NCI-H1105 (cell line): ENCODE measurements at places on chromosomes 12 and 14.
A peak's percentile ranks its signal among the peaks of the same experiment; 100 is the strongest.

GRCh38 chr14:104115691-104116287 lies 22.6 kb upstream of the KIF26A start:
- no peak for DNase-seq

DNA sequence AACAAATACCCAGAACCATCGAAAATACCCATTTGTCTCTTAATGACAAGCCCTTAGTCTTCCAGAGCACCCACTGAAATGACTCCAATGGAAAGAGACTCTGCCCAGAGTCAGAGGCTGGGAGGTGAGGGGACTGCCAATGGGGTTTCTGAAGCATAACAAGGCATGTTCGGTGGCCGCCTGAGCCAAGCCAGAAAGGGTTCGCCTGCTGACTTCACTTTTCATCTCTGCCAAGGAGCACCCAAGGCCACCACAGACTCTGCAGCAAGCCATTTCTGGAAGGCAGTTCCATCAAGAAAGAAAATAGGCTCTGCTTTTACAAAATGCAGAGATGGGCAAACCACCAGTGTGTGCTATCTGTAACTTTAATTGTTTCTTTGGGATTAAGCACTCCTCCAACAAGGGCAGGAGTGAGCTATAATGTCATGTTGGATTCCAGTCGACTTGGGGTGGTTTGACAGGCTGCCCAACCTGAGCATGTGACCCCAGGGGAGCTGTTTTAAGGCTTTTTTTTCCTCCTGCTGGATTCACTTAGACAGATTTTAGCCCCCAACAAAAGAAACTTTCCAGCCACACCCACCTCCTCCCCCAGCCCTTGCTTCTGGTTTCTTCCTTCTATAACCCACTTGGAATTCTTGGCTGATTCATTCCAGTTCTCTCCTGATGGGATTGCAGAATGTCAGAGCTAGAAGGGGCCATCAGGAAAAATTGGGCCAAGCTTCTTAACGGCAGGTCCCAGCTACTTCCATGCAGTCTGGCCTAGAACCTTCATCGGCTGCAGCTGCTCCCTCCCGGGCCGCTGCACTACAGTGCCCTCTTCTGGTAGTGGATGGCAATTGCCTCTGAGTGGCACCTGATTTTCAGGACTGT lies 24.1 kb downstream of the CKAP4 start:
- DNase-seq: peak; percentile 48

DNA sequence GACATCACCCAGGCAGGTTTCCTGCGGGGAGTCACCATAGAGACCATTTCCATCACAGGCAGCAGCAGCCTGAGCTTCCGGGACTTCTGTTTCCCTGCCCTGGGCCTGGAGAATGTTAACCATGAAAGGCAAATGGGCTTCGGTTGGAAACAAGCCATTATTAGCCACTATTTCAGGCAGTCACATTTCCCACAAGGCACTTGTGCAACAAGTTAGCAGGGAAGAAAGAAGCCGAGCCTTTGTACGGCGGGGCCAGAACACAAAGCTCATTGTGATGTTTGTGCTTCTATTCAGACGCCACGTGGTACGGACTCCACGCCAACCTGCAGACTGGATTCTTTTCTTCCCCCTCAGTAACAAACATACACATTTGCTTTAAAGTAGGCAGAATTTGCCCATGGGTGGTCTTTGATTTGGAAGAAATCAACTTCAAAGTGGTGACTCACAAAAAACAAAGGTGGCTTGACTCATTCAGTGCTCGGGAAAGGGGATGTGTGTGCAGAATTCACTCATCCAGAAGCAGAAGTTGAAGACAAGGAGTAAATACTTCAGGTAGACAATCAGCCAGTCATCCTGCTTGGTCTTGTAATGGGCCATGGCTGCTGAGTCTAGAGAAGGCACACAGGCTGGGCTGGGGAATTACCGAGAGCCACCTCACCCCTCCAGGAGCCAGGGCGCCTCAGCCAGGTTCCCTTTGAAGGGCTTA lies 154.2 kb upstream of the PRMT8 start:
- DNase-seq: no peak

GRCh38 chr14:97978341-97978740 lies 1181.2 kb downstream of the VRK1 start:
- peak; percentile 88 for DNase-seq

DNA sequence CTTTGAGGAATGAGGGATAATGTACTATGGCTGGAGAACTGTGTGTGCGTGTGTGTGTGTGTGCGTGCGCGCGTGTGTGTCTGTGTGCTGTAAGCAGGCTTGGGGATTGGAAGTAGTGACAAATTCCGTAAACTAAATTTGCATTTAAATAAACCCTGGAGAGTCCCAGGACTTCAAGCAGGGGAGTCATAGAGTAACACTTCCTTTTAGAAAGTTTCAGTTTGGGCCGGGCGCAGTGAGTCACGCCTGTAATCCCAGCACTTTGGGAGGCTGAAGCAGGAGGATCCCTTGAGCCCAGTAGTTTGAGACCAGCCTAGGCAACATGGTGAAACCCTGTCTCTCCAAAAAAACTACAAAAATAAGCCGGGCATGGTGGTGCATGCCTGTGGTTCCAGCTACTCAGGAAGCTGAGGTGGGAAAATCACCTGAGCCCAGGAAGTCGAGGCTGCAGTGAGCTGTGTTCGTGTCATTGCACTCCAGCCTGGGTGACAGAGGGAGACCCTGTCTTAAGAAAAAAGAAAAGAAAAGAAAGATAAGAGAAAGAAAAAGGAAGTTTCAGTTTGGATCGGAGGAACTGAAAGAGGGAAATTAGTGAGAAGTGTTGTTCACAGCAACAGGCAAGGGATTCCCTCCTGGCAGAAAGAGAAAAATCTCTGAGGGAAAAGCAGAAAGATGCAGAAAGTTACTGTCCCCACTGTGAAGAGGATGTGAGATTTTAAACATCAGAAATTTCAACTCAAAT lies 222.7 kb upstream of the SOX5 start:
- DNase-seq: no peak

DNA sequence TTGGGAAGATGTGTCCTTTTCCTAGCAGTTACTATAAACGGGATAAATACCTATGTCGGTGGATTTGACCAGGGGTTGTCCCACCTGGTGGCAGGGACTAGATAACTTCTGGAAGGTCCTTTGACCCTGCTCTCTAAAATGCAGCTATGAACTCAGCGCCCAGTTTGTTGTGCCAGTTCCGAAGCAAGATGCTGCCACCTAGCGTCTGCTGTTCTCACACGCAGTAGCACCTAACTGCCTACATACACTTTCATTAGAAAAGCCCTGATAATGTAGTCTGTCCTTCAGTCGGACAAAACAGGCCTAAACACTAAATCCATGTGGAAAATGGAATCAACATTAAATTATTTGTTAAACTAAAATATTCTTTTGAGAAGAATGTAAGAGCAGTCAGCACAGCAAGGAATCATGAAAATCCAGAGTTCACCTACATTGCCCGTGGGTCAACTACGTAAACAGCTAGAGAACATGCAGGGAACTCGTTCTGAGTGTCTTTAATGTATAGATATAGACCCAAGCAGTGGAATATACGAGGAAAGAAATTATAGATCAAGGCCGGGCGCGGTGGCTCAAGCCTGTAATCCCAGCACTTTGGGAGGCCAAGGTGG lies 51.1 kb upstream of the CRACR2A start:
- peak; percentile 48 for DNase-seq

DNA sequence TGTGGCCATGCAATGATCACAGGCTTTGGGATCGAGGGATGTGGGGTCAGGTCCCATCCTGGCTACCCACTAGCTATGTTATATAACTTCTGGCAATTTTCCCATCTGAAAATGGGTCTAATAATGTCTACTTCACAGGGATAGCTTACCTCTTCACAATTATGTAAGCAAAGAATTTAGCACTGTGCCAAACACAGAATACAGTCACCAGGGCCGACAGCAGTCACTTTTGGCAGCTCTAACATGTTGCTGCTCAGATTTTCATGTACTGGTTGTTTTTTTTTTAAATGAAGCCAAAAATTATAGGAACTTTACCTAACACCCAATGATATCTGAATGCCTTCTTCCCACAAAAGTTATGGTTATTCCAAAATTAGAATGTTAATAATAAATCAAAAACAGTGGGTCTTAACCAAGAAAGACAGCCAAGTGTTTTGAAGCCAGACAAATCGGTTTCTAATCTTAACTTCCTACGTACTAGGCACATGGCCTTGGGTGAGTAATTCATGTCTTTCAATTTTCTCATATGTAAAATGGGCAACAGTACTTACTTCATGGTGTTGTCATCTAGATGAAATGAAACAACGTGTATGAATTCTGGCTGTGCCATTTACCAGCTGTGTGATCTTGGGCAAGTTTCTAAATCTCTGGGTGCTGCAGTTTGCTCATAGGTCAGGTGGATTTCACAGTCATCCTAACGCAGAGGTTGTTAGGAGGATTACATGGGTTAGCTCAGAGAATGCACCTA lies 13.0 kb upstream of the PCED1B start:
- no peak for DNase-seq

DNA sequence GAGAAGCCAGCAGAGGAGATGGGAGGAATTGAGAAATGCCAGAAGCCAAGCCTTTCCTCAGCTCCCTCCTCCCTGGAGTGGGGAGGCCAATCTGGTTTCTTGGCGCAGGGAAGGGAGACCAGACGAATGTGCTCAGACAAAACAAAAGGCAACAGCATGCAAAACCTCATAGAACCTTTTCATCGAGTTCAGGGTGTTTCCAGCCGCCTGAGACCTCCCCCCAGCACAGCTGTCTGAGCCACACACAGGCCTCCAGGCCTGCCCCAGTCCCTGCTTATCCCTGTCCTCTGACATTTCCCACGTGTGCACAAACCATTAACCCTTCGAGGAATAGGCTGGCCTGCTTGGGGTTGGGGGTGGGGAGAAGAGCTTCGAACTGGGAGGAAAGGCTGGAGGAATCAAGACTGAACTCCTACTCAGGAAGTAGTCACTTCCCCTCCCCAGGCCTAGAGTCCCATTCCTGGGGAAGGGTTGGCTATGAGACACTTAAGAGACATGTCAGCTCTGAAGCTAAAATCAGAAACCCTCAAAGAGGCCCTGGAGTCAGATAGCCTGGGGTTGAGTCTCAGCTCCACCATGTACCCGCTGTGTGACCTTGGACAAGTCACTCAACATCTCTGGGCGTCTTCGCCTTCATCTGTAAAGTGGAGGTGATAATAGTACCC lies 10.7 kb downstream of the TBX3 start:
- DNase-seq: no peak

- peak; percentile 14 for DNase-seq
Measured at GRCh38 chr12:90102957-90103652, 394.5 kb upstream of the ATP2B1 start.

DNA sequence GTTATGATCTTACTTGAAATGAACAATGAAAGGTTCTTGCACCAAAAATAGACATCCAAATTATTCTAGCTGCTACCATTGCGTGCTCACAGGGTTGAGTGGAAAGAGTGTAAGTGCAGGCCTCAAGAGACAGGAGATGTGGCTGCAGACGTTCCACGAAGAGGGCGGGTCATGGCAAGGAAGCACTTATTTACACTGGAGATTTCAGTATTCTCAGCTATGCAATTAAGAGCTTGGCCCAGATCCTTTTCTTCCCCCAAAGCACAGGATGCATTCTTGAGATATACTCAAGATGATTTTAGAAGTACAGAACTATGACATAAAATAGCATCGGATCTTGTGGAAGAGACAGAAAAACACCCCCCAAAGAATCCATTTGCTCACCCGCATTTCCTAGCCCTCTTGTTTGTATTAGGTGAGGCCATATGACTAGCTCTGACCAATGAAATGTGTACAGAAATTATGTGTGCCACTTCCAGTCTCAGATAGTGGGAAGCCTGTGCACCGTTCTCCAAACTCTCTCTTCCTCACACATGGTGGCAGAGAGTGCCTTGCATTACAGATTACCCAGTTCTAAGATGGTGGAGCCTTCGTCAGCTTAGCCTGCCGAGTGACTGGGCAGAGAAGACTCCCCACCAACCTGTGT lies 261.4 kb downstream of the TTC8 start:
- no peak for DNase-seq

DNA sequence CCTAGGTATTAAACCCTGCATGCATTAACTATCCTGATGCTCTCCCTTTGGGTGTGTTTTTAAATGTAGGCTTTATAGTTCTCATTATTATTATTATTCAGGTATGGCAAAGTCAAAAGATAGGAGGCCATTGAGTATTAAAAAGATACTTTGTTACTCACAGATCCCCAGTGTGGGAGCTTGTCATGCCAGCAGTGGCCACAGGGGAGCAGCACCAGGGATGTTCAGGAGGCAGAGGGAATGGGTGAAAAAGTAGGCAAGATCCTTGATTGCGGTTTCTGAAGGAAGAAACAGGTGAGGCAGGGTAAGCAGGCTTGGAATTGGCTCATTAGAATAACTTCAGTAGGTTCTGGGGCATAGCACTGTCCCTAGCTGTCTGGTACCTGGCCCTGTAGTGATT lies 382.2 kb downstream of the MED13L start:
- DNase-seq: no peak

DNA sequence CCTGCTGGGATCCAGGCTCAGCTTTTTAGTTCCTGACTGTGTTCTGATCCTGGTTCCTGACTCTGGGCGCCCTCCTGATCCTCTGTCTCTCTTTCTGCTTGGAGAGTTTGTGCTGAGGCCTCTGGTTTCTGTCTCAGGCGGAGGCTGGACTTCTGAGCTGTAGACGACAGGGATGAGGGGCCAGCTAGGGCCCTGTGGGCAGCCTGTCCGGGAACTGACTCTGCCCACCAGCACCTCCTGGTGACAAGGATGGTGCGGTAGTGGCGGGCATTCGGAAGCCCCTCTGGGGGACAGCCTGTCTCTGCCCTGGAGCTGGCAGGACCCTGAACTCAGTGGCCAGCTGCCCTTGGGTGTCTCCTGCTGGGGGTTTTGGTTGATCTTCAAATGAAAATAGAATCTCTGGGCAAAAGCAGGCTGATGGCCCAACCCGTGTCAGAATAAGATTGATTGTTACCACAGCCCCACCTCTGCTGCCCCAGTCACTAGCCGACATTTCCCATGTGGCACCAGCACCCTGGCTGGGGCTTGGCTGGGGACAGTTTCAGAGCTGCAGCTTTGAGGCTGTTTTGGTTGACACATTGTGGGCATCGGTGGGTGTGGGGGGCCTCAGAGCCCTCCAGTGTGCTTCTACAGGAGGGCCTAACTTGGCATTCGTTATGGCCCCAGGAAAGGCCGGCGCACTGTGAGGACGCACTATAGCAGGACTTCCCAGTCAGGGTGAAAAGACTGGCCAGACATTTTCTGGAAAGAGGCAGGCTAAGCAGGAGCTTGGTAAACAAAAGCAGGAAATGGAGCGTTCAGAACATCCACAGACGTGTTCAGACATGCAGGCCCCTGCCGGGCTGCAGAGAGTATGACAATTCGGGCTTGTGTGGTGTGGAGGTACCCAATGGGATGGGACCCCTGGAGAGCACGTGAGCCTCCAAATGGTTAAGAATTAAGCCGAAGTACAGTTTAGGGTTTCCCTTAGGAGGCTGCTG lies 16.2 kb downstream of the KRT80 start:
- peak; percentile 45 for DNase-seq
